Brain pericyte (primary cell): ENCODE measurements at places on chromosomes 2 and 18.

DNA sequence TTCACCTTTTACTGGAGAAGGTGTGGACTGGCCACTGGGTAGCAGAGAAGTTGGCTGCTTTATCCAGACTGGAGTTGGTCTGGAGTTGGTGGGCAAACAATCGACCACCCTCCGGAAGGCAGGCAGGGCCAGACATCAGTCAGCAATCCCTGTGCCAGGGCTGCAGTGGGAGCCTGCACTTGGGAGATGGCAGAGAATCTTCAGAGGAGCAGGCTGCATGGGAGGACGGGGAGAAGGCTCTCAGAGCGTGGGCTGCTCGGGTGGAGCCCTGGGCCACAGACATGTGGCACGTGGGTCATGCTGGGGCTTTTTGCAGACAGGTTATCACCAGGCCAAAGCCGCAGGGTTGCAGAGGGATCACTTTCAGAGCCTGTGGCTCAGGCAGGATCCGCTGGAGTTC lies 29.6 kb downstream of the SLC9A4 start:
- no peak for DNase-seq

GRCh38 chr2:207417301-207417718 lies 112.5 kb upstream of the CREB1 start:
- DNase-seq: no peak

- DNase-seq: no peak
Observed at GRCh38 chr2:237566401-237567235, at the start of gene PRLH. Gene PRLH (plus strand): TSS chr2:237566574. CDS start chr2:237566574, 0 bp downstream.

DNA sequence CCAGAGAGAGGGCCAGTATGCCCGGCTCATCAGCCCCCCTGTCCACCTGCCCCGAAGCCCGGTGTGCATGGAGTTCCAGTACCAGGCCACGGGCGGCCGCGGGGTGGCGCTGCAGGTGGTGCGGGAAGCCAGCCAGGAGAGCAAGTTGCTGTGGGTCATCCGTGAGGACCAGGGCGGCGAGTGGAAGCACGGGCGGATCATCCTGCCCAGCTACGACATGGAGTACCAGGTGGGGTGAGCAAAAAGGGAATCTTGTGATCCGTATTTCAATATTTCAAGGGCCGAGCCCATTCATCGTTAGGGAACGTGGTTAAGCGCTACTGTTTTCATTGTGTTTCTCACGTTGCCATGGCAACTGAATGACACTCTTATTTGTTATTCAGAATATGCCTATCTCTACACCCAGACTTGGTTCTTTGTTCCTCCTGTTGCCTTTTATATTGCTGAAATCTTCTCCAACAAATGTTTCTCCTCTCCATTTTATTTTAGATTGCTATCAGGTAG lies 81.5 kb downstream of the NRP2 start:
- DNase-seq: no peak

GRCh38 chr2:118056165-118056534 lies 32.1 kb upstream of the INSIG2 start:
- DNase-seq: no peak

DNA sequence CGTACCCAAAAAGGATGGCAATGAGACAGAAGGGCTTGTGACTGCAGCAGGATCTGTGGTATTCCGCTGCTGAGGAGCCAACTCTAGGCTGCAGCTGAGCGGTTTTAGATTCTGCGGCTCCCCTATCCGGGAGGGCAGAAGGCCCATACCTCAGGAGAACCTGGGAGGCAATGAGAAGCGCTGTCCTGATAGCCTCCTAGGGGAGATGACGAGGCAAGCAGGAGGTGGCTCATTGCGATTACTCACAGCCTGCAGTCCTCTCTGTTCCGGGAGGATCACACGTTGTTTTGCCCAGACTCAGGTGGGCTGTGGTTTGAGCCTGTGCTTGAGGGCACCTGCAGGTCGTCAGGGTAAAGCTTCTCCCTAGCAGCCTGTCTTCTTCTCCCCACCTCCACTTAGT lies 65.1 kb downstream of the COA5 start:
- DNase-seq: no peak

- no peak for DNase-seq
Observed at GRCh38 chr2:224242561-224242960, 159.3 kb downstream of the FAM124B start.

DNA sequence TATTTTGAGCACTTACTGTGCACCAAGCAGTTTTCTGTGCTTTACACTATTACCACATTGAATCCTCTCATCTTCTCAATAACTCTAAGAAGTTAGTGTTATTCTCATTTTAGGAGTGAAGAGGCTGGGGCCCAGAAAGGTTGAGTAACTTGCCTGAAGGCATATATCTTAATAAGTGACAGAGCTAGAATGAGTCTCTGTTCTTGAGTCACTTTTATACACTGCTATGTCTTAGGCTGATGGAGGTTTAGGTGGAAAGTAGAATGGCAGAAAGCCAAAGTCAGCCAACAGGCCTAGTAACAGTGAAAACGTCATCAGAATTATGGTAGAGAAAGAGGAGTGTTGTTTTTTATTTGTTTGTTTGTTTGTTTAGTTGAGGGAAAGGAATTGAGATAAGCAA lies 27.9 kb upstream of the RPE start:
- DNase-seq: no peak

GRCh38 chr2:205364261-205364660 lies 318.0 kb upstream of the NRP2 start:
- DNase-seq: no peak

GRCh38 chr18:59061914-59062642 lies 77.6 kb upstream of the SEC11C start:
- no peak for DNase-seq

DNA sequence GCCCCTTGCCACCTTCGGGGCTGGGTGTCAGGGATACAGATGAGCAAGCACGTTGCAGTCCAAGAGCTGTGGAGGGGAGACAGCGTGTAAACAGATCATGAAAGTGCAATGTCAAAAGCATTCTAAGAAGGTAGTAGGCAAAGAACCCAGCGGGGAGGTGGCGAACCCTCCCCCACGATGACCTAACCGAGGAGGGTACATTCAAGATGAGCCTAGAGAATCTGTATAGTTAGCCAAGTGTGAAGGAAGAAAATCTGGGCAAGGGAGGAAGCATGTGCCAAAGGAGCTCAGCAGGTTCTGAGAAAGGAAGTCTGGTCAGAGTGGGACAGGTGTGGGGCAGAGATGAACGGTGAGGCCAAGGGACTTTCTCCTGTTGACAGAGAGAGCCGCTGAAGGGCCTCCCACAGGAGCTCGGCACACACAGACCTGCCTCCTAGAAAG lies 106.9 kb downstream of the SP3 start:
- DNase-seq: no peak

- no peak for DNase-seq
Observed at GRCh38 chr2:61460163-61460562, 10.7 kb downstream of the USP34 start.

DNA sequence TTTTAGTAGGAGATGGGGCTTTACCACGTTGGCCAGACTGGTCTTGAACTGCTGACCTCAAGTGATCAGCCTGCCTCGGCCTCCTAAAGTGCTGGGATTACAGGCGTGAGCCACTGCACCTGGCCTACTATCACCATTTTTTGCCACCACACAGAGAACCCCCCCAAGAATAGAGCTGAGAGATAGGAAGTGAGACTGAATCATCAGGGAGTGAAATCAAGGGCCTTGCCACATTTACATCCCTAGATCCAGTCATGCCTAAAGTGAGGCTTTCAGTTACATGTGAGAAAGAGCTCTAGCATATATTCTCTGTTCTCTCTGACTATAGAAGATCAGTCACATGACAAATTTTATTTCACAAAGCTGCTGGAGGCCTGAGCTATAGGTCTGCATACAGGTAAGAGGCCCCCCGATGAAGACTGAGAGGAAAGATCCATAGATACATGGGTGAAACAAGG lies 28.0 kb upstream of the KCMF1 start:
- DNase-seq: no peak

DNA sequence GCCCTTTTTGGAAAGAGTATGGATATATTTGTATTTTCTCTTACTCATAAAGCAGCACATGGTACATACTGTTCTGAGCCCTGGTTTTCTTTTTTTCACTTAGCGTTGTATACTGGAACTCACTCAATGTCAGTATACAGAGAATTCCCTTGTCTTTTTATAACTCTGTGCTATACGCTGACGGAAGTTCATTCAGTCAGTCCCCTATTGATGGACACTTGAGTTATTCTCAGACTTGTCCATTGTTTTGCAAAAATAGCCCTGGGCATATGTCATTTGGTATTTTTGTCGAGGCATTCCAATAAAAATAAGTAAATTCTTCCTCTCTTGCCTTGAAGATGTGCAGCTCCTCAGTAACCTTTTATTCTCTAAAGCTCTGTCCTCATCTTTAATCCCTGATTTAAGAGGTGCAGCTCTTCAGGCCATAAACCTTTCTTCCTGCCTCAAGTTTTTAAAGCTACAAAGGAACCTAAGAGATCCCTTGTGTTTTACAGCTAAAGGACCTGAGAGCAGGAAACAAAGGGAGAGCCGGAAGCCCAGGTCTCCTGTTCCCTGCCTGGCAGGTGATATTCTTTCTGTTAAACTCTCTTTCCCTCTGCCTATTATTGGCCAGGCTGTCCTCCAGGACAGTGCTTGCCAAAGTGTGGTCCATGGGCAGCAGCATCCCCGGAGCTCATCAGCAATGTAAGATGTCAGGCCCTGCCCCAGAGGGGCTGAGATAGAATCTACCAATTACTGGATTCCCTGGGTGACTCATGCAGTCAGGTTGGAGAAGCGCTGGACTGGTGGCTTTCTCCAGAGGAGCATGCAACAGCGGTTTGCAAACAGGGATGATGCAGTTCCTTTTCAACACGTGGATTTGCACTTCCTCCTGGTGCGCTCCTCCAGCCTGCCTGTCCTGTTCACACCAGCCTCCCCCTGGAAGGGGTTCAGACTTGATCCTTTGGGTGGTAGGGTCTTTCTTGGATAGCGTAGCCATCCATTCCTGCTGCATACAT lies 158.0 kb downstream of the NEDD4L start:
- DNase-seq: no peak

GRCh38 chr18:11672198-11672597 lies 16.9 kb upstream of the GNAL start:
- no peak for DNase-seq

DNA sequence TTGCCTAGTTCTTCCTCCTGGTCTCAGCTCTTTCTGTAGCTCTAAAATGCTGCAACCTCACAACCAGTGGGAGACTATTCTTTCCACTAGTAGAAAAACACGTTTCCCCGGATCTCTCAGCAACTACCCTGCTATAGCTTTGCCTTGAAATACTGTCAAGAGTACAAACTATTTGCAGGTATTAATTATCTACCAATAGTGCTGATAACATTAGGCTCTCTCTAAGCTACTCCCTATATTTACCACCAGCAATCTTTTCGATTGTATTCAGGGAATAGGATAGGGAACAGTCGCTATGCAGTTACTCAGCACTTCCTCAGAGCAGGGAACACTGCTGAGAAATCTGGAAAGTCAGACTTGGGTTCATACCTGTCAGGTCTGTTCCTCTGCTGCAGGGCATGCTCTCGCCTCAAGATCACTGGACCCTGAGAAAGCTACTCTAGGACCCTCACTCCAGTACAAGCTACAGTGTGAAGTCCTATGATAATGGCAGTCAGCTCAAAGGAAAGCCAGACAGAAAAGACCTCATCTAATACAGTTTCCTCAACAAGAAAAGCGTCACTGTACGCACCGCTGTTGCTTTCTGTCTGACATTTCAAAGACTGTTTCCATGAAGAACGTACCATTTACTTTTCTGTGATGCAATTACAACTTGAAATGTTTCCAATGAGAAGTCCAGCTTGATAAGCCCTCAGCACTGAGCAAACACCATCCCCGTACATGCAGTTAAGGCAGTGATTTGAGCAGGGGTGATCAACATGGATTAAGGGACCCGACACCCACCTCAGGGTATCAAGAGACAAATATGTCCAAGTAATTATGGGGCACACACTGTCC lies 22.7 kb downstream of the GDF7 start:
- DNase-seq: no peak

- DNase-seq: no peak
Observed at GRCh38 chr2:36526226-36526625, 71.7 kb downstream of the FEZ2 start.

DNA sequence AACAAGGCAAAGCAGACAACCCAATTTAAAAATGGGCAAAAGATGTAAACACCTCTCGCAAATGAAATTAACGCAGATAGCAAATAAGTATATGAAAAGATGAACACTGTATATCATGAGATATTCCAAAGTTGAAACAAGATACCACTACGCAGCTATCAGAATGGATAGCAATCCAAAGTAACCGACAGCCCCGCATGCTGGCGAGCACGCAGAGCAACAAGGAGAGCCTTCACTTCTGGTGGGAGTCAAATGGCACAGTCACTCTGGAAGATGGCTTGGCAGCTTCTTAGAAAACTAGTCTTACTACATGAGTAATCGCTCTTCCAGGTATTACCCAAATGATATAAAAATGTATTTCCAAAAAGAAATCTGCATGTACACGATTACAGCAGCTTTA lies 1.4 kb downstream of the NDUFA10 start:
- DNase-seq: no peak

- DNase-seq: no peak
Observed at GRCh38 chr2:14891546-14891945, 259.0 kb downstream of the LRATD1 start.

- DNase-seq: no peak
Observed at GRCh38 chr2:56026828-56027227, 103.2 kb upstream of the EFEMP1 start.

DNA sequence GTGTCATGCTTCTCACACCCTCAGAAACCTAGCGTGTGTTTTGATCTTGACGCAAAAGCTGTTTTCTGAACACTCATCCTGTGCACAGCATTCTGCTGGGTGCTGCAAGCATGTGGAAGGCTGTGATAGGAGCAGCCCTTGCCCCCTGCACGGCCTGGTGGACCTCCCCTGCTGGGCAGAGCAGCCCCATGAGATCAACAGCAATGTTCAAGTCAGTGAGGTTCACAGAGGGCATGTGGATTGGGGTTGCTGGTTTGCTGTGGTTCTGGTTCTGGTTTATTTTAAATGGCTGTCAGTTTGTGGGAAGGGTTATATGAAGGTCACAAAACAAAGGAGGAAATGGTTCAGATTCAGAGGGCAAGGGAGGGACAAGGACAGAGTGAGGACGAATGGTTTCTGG lies 71.3 kb downstream of the SOWAHC start:
- no peak for DNase-seq

DNA sequence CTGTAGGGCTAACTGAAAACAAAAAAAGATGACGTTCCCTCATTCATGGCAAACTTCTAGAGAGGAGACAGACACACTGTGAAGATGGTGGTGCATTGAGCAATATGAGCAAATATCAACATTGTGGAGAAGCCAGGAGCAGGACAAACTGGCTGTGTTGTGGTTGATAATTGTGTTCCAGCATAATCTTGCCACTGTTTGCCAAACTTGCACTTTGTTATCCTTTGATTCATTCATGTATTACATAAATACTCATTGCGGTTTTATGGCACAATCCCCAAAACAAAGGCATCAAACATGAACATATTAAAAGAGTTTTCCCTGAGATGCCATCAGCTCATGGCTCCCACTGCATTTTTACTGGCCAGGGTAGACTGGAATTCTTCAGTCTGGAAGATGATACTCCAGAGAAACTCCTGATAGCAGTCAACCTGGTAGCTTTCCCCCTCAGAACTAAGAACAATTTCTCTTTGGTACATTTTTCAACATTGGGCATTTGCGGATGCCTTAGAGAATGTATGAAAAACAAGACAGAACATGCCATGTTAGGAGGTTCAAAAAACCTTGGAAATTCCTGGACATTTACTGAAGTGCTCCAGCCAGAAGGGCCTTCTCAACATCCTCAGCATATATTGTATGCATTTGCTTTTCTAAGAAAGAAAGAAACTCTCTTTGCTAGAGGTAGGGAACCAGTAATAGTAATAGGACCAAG lies 487.4 kb upstream of the CELF4 start:
- no peak for DNase-seq

GRCh38 chr18:79876497-79876896 lies 75.0 kb downstream of the SLC66A2 start:
- DNase-seq: no peak
